ENCODE measurements at places on chromosomes 1 and 21.

DNA sequence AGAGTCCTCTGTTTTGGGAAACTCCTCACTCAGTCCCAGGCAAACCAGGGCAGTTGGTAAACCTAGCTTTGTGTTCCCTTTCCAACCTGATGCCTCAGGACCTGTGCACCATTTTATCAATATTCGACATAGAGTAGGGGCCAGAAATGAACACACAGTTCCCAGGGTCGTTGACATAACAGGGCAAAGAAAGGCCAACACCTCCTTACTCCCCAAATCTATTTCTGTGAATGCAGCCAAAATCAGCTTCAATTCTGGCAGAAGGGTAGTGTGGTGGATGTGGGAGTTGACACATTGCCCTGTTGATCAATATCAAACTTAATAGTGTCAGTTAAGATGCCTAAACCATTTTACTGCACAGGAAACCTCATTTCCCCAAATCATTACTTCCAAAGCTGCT lies 104.6 kb upstream of the SPATA6 start:
- no peak for DNase-seq
- no peaks in the 10 kb centered on the region for H3K27me3 ChIP-seq
- H3K27ac ChIP-seq: no peak overlapping the region
- no peaks in the 10 kb centered on the region for H3K4me1 ChIP-seq
- no peak overlapping the region for H3K4me3 ChIP-seq

- no peaks in the 10 kb centered on the region for H3K27me3 ChIP-seq
- H3K36me3 ChIP-seq: no peaks in the 10 kb centered on the region
- no peak overlapping the region for H3K4me3 ChIP-seq
- H3K4me1 ChIP-seq: no peaks in the 10 kb centered on the region
These were observed 17.3 kb downstream of the SLAMF1 start for GRCh38 chr1:160629286-160630210.

DNA sequence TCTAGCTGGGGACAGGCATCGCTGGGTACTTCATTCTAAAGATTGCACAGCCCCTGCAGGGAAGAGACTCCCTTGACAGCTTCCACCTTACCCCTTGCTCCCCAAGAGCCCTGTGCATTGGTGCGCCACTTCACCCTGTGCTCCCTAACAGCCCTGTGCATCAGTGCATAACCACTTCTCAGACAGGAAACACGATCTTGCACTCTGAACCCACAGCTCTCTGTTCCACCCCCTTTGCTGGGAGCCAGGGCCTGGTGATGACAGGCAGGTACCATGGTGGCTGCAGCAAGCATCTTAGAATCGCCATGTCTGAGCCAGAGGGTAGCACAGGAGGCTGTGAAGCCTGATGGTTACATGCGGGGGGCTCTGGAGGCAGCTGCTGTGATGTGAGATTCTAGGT lies 5.0 kb downstream of the ALPL start:
- no peak overlapping the region for H3K4me3 ChIP-seq
- peaks cover 4% of the 10 kb centered on the region for H3K27me3 ChIP-seq
- peaks cover 5% of the 10 kb centered on the region for H3K4me1 ChIP-seq

- H3K27ac ChIP-seq: no peak overlapping the region
- H3K27me3 ChIP-seq: no peaks in the 10 kb centered on the region
- DNase-seq: no peak
- H3K36me3 ChIP-seq: no peaks in the 10 kb centered on the region
- peaks cover 19% of the 10 kb centered on the region for H3K4me1 ChIP-seq
These were observed 98.1 kb downstream of the SEC16B start for GRCh38 chr1:177871613-177872307.

- DNase-seq: no peak
- H3K27me3 ChIP-seq: no peaks in the 10 kb centered on the region
- H3K4me3 ChIP-seq: no peak overlapping the region
- H3K36me3 ChIP-seq: no peaks in the 10 kb centered on the region
These were observed 120.7 kb downstream of the CRB1 start for GRCh38 chr1:197388801-197389200.

DNA sequence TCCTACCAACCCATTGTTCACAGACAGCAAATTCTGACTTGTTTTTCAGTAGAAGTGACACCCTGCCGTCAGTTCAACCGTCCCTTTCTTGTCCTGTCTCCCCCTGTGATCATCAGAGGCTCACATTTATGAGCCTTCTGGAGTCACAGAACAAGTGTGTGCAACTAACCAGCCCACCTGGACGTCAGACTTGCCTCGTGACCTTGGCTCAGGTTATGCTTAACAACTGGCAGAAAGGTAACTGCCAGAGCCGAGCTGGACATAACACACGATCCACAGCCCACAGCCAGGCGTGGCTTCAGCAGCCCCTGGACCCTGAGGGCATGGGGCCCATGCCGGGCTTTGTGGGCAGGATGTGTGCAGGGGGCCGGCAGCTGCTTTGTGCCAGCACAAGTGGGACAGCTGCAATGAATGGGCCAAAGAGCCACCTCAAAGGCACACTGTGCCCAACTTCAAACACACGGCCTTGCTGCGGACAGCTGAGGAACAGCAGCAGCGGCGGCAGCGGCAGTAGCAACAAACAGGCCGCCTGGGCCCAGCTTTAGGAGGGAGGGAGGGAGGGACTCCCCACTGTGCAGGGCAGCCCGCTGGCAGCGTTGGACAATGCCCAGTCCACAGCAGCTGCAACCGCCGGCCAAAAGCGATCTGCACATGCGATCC lies 103.9 kb downstream of the ZBTB18 start:
- no peaks in the 10 kb centered on the region for H3K36me3 ChIP-seq
- peak overlapping the region; percentile 66 for H3K27ac ChIP-seq
- peak; percentile 50 for DNase-seq
- no peak overlapping the region for H3K4me3 ChIP-seq
- H3K4me1 ChIP-seq: peaks cover 8% of the 10 kb centered on the region

GRCh38 chr1:58971629-58972140 lies 187.8 kb upstream of the JUN start:
- H3K36me3 ChIP-seq: no peaks in the 10 kb centered on the region
- H3K4me3 ChIP-seq: no peak overlapping the region
- no peaks in the 10 kb centered on the region for H3K27me3 ChIP-seq
- peak; percentile 69 for DNase-seq

DNA sequence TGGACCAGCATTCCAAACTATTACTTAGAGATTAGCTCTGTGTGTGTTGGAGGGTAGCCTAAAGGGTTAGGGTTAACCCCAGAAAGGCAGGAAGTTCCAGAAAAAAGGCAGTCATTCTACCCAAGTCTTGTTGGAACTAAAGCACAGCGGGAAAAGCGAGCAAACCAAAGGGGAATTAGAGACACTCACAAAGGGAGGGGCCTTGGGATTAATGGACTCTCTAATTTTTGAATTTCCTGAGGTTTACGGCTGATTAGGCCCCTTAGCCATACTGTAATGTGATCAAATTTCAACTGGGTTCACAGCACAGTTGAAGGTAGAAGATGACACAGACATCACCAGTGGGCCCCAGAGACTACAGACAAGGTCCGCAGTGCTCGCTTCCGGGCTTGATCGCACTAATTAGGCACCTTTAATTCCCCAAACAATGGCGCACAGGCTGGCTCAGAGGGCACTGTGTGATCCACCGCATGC lies 28.3 kb downstream of the CAPZB start:
- no peak for DNase-seq
- H3K36me3 ChIP-seq: no peaks in the 10 kb centered on the region
- H3K4me1 ChIP-seq: peaks cover 40% of the 10 kb centered on the region
- no peak overlapping the region for H3K4me3 ChIP-seq
- no peak overlapping the region for H3K27ac ChIP-seq

- H3K27ac ChIP-seq: no peak overlapping the region
- H3K4me3 ChIP-seq: no peak overlapping the region
- no peaks in the 10 kb centered on the region for H3K36me3 ChIP-seq
- no peaks in the 10 kb centered on the region for H3K27me3 ChIP-seq
- no peak for DNase-seq
These were observed 38.3 kb downstream of the CEP170 start for GRCh38 chr1:243216741-243217140.

- H3K4me3 ChIP-seq: no peak overlapping the region
- H3K27ac ChIP-seq: peak overlapping the region; percentile 90
- H3K36me3 ChIP-seq: no peaks in the 10 kb centered on the region
- peaks cover 44% of the 10 kb centered on the region for H3K4me1 ChIP-seq
These were observed 158.3 kb downstream of the TOMM20 start for GRCh38 chr1:234970401-234970730.

GRCh38 chr1:86151427-86151826 lies 5.1 kb downstream of the COL24A1 start:
- no peaks in the 10 kb centered on the region for H3K36me3 ChIP-seq
- H3K27ac ChIP-seq: no peak overlapping the region
- no peak for DNase-seq
- H3K27me3 ChIP-seq: no peaks in the 10 kb centered on the region
- peaks cover 18% of the 10 kb centered on the region for H3K4me1 ChIP-seq

DNA sequence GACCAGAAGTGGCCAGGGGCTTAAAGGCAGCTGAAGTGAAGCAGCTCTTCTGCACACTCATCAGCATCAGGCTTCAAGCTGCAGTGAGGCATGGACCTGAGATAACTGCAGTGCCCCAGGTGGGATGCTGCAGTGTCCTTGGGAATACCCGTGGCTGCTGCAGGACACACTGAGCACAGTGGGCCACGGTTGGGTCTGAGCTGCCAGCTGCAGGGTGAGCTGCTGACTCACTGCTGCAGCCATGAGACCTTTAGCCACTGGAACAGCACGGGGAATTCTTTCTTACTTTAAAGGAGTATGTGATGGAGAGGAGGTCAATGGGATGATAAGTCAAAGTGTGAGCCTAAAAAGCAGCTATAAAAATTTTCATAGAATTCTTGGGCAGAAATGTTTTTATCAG lies 102.1 kb downstream of the XCL2 start:
- H3K4me3 ChIP-seq: no peak overlapping the region
- H3K27ac ChIP-seq: no peak overlapping the region
- DNase-seq: no peak
- H3K27me3 ChIP-seq: no peaks in the 10 kb centered on the region

- H3K4me3 ChIP-seq: no peak overlapping the region
- no peak overlapping the region for H3K27ac ChIP-seq
- DNase-seq: no peak
- H3K27me3 ChIP-seq: no peaks in the 10 kb centered on the region
- no peaks in the 10 kb centered on the region for H3K4me1 ChIP-seq
These were observed 54.0 kb downstream of the RUNX3 start for GRCh38 chr1:24875991-24876506.

- H3K4me3 ChIP-seq: no peak overlapping the region
- H3K27ac ChIP-seq: no peak overlapping the region
- no peaks in the 10 kb centered on the region for H3K4me1 ChIP-seq
- no peaks in the 10 kb centered on the region for H3K27me3 ChIP-seq
These were observed 32.7 kb downstream of the TM2D1 start for GRCh38 chr1:61692155-61692800.

GRCh38 chr1:205690122-205690756 lies 9.9 kb upstream of the SLC45A3 start:
- H3K4me1 ChIP-seq: no peaks in the 10 kb centered on the region
- no peaks in the 10 kb centered on the region for H3K36me3 ChIP-seq
- H3K27ac ChIP-seq: no peak overlapping the region

- H3K27ac ChIP-seq: no peak overlapping the region
- H3K4me3 ChIP-seq: no peak overlapping the region
- no peaks in the 10 kb centered on the region for H3K4me1 ChIP-seq
- no peaks in the 10 kb centered on the region for H3K36me3 ChIP-seq
- DNase-seq: no peak
These were observed 155.0 kb downstream of the PIGK start for GRCh38 chr1:77064246-77064645.

DNA sequence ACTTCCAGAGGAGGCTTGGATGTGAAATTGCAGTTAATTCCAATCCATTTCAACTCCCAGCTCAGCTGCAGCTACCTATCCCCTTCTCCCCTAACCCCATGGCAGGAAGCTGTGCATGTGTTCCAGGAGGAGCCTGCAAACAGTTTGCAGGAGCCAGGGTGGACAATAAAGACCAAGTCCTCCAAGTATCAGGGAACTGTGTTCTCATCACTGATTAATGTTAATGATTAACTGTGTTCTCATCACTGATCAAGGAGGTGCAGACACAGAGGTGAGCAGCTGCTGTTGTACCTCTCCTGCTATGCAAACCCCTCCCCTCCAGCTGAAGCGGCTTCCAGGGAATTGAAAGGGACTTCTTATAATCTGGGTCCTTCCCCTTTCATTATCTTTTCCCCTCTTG lies 19.2 kb downstream of the CLDN19 start:
- no peak for DNase-seq
- H3K36me3 ChIP-seq: no peaks in the 10 kb centered on the region
- H3K27ac ChIP-seq: no peak overlapping the region
- no peak overlapping the region for H3K4me3 ChIP-seq

DNA sequence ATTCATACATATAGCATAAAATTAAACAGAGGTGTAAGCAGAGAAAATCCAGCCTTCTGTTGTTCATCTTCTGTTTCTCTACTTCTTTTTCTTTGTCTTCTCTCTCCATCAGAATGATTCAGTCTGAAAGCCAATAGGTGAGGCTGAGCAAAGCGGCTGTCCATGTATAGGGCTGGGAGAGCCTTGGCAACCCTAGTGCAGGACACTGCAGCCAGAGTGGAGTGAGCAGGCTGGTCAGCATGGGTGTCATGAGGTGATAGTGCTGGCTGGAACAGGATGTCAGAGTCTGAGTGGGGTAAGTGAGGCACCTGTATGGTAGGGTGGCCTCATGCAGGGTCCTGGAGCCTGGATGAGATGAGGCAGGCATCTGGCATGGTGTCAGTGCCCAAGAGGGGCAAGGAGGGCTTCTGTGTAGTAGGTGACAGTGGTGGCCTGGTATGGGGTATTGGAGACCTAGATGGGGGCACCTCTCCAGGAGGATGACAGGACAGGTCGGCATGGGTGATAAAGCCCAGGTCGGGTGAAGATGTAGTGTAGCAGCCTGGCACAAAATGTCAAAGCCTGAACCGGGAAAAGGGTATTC lies 45.5 kb upstream of the GTF2B start:
- no peaks in the 10 kb centered on the region for H3K27me3 ChIP-seq
- H3K27ac ChIP-seq: no peak overlapping the region
- DNase-seq: no peak
- no peaks in the 10 kb centered on the region for H3K4me1 ChIP-seq

- no peak overlapping the region for H3K27ac ChIP-seq
- H3K4me3 ChIP-seq: no peak overlapping the region
- H3K36me3 ChIP-seq: no peaks in the 10 kb centered on the region
- H3K27me3 ChIP-seq: no peaks in the 10 kb centered on the region
- no peaks in the 10 kb centered on the region for H3K4me1 ChIP-seq
These were observed 6.6 kb upstream of the AK4 start for GRCh38 chr1:65141394-65141793.

DNA sequence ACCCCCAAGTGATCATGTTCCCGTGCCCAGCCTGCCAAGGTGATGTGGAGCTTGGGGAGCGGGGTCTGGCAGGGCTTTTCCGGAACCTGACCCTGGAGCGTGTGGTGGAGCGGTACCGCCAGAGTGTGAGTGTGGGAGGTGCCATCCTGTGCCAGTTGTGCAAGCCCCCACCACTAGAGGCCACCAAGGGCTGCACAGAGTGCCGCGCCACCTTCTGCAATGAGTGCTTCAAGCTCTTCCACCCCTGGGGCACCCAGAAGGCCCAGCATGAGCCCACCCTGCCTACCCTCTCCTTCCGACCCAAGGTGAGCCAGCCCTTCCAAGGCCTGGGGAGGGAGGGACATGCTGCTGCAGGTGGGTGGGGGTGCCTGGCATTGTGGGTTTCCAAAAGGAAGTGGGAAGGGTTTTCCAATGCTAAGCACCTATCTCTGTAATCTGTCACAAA lies 2.3 kb downstream of the TRIM46 start:
- peak; percentile 49 for DNase-seq
- no peak overlapping the region for H3K27ac ChIP-seq
- H3K36me3 ChIP-seq: no peaks in the 10 kb centered on the region
- H3K27me3 ChIP-seq: no peaks in the 10 kb centered on the region
- peaks cover 19% of the 10 kb centered on the region for H3K4me1 ChIP-seq
- H3K4me3 ChIP-seq: no peak overlapping the region

- H3K4me1 ChIP-seq: no peaks in the 10 kb centered on the region
- no peaks in the 10 kb centered on the region for H3K36me3 ChIP-seq
- H3K4me3 ChIP-seq: no peak overlapping the region
- H3K27ac ChIP-seq: no peak overlapping the region
- no peak for DNase-seq
- H3K27me3 ChIP-seq: no peaks in the 10 kb centered on the region
These were observed 38.4 kb upstream of the PRDM2 start for GRCh38 chr1:13661539-13661938.
